Stimulated activated CD4-positive, alpha-beta T cell treated with anti-CD3 and anti-CD28 coated beads, Interleukin-2, amount 100 ng/mL, for 48 hours (primary cell): ENCODE measurements at places on chromosomes 6 and 20.

GRCh38 chr20:48766205-48766604 is 61.6 kb downstream of the PREX1 start:
- DNase-seq, result no peak

- peak; percentile 18 for DNase-seq
Observed at GRCh38 chr6:132813173-132813856, 1.1 kb upstream of the RPS12 start.

GRCh38 chr6:168154263-168154917 is 75.4 kb upstream of the FRMD1 start:
- no peak for DNase-seq

DNA sequence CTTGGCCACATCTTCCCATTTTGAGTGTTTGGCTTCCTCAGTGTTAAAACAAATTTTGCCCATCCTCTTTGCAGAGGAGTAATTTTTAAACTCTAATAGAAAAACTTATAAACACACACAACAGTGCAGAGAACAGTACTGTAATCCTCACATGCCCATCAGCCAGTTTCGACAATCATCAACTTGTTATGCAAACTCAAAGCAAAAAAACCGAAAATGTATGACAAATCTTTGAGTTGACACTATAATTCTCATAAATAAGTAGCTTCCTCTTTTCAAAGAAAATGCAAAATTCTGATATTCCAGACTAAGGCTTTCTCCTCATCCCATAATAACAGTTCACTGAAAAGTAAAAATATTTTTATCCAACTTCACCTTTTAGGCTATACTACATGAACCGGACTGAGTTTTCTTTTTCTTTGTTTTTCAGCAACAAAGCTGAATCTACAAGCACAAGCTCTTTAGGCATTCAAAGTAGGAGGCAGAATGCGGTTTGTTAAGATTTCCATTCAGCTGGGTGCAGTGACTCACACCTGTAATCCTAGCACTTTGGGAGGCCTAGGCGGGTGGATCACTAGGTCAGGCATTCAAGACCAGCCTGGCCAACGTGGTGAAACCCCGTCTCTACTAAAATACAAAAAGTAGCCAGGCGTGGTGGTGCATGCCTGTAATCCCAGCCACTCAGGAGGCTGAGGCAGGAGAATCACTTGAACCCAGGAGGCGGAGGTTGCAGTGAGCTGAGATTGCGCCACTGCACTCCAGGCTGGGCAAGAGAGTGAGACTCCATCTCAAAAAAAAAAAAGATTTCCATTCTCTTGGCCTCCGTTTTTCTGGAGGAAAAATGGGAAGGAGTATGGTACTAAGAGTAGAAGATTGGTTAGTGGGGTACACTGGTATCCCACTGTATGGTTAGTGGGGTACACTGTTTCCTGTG is 74.8 kb downstream of the GCNT2 start:
- no peak for DNase-seq

DNA sequence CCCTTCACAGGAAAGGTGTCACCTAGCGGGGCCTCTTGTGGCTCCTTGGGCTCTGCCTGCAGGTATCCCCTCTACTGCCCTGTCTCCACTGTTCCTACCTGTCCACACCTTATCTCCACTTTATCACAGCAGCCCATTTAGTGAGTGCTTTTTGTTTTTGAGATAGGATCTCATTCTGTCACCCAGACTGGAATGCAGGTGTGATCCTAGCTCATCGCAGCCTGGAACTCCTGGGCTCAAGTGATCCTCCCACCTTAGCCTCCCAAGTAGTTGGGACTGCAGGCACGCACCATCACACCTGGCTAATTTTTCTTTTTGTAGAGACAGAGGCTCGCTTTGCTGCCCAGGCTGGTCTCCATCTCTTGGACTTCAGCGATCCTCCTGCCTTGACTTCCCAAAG is 48.0 kb downstream of the BCAS4 start:
- no peak for DNase-seq

GRCh38 chr20:51160821-51161220 is 137.9 kb upstream of the KCNG1 start:
- DNase-seq, result no peak

GRCh38 chr6:160714731-160715316 is 12.8 kb downstream of the PLG start:
- DNase-seq, result no peak

DNA sequence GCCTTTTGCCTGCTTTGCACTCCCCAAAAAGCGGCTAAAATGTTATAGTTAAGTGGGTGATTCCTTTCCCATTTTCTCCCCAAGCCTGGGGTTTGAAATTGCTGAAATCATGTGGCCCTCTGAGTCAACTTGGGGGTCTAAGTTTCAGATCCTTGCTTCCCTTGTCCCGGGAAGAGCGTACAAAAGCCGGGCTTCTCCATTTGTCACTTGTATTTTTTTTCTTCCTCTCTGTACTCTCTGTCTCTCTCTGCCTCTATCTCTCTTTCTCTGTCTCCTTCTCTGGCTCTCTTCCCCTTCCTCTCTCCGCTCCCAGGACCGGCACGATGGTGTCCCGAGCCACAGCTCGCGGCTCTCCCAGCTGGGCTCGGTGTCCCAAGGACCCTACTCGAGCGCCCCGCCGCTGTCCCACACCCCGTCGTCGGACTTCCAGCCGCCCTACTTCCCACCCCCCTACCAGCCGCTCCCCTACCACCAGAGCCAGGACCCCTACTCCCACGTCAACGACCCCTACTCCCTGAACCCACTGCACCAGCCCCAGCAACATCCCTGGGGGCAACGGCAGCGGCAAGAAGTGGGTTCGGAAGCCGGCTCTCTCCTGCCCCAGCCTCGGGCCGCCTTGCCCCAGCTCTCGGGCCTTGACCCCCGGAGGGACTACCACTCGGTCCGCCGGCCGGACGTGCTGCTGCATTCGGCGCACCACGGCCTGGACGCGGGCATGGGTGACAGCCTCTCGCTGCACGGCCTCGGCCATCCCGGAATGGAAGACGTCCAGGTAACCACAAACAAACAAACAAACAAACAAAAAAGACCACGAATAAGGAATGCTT is 4.6 kb downstream of the TFAP2B start:
- no peak for DNase-seq

- peak; percentile 97 for DNase-seq
Observed at GRCh38 chr6:159106627-159107241, 61.9 kb upstream of the TAGAP start.

DNA sequence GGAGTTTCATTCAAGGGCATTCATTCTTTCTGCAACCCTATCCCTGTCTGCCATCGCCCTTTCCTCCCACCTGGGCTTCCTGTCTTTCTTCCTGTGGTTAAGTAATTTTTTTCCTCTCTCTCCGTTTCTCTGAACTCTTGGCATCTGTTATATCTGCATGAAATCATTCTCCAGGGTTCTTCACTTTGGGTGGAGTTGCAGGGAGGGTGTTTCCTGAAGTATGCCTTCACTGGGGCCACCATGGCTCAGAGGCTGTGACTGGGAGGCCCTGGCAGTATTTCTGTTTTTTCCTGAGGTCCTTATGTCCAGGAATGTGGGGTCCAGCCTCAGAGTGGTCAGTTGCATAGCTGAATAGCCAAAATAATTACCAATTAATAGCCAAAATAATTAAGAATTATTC is 137.2 kb downstream of the SLC35F1 start:
- no peak for DNase-seq

GRCh38 chr6:41306187-41306854 is 19.8 kb upstream of the TREM1 start:
- DNase-seq, result peak; percentile 45

DNA sequence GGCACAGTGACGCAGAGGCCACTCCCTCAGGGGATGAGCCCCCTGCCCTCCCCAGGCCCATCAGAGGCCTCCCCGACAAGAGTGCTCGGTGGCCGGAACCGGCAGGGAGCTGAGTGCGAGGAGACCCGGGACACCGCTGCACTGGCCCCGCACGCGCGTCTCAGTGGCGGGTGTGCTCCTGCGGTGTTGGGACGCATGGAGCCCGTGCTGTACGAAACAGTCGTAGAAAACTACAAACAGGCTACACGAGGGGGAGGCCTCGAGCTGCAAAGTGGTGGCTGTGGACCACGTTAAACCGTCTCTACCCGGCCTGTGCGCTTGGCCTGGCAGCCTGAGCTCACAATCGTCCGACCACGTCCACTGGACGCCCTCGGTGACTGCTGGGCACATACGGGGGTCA is 40.2 kb upstream of the FNDC1 start:
- no peak for DNase-seq

DNA sequence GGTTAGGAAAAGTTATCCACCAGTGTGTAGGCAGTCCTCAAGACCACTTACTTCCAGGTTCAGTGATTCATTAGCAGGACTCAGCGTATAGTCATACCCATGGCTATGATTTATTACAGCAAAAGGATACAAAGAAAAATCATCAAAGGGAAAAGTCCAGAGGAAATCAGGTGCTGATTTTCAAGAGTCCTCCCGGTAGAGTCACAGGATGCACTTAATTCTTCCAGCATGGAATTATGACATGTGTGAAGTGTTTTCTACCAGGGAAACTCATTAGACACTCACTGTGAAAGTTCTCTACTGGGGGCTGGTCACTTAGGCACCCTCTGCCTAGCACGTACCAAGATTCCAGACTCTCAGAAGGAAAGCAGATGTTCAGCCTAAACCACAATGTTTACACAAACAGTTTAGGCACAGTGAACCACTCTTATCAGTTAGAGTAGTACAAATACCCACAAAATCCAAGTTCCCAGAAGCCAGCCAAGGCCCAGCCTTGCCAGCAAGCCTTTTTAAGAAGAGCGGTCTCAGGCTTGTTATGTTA is 10.2 kb downstream of the WFDC3 start:
- no peak for DNase-seq

DNA sequence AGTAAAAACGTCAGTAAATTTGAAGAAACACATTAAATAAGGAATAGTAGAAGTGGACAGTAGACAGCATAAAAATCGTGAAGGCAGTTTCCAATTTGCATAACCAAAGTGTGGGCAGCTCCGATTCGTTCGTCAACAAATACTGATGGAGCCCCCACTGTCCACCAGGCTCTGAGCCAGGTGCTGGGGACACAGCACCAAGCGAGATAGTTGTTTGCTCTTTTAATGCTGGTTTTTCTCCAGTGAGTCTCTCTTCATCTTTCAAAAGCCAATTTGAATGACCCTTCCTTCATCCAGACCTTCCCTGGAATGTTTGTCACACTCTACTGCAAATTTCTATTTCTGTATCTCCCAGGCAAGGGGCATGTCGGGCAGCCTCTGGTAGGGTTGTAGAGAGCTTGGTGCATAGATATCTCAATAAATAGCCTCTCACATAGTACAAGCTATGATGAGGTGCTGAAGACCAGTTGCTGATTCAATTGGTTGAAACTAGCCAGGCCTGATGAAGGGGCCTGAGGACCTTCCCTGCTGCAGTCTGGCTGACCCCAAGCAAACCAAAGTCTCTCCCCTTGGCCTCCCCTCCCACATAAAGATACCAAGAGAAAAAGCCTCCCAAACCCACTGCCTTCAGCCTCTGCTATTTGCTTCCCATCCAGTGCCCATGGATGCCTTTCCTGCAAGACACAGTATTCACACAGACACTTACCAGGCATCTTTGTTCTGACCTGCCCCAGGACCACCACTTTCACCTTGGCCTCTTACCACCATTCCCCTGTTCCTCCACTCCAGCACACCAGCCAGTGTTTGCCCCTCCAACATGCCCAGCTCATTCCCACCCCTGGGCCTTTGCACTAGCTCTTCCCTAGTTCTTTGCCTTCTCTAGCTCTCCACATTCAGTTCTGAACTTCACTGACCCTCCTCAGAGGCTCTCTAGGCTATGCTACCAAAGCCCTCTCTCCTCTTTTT is 125.2 kb downstream of the CEBPB start:
- no peak for DNase-seq

- no peak for DNase-seq
Observed at GRCh38 chr6:64732888-64733287, 974.1 kb downstream of the EYS start.

- DNase-seq, result no peak
Observed at GRCh38 chr20:51641866-51642265, 99.3 kb upstream of the NFATC2 start.

DNA sequence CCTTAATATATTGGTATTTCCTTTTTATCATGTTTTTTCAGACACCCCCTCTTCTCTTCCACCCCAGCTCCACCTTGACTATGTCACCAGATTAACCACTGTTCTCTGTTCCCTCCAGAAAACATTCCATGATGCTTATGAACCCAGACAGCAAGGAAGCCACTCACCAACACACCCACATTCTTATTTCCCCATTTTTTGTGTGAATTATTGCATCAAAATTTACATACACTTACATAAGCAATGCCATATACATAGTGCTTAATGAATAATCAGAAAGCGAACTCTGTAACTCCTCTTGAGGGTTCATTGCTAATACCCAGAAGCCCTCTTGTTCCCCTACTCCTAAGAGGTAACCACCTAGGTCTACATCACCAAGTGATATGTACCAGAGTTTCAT is 182.3 kb upstream of the CDYL start:
- no peak for DNase-seq

DNA sequence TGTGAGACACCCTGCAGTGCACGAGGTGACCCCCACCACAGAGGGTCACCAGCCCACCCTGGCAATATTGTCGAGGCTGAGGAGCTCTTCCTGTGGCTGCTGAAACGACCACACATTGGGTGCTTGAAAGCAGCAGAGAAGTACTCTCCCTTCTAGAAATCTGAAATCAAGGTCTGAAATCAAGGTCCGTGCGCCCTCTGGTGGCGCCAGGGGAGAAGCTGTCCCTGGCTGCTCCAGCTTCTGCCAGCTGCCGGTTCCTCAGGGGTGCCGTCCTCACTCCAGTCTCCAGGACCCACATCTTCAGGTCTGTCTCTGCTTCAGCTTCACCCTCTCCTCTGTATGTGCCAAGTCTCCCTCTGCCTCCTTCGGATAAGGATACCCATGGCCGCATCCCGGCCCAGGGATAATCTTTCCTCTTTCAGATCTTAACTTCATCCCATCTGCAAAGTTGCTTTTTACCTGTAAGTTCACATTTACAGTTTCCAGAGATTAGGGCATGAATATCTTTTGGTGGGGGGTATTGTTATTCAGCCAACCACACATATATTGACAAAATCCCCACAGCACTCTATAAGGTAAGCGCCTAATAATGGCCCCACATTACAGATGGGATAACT is 108.3 kb upstream of the PHACTR3 start:
- peak; percentile 64 for DNase-seq

DNA sequence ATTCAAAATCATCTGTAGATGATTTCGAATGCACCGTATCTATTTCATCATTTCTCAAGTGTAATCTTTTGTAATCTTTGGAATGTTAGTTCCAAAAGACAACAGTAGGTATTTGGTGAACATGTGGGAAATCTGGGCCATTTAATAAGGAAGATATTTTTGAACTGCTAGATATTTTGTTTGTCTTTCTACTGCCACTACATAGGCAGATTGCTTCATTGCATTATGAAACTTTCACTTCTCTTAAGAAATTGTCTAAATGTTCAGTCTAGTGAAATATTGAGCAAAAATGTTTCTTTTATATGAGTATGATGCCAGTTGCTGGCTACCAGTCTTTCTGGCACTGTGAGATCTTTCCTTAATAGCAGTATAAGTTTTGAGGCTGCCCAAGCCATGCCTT is 527.8 kb upstream of the RNF217 start:
- DNase-seq, result no peak

DNA sequence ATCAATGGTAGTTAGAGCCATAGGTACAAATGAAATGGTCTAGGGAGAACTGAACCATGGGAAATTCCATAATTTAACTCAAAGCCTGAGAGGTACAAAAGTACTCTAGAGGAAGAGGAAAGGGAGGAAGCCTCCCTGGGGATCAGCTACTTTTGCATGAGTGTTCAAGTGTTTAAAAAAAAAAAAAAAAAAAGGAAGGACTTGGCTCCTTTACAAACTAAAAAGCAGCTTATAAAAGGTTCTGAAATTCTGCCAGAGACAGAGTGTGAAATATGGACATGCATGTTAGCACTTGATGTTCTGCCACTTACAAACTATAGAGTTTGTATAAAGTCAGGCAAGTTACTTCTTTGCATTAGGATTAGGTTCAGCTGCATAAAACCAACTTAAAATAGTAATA is 290.0 kb downstream of the TBC1D7 start:
- DNase-seq, result no peak

- DNase-seq, result no peak
Observed at GRCh38 chr20:58130581-58130980, 97.9 kb downstream of the ANKRD60 start.
